ENCODE measurements at places on chromosomes 1 and 21.

DNA sequence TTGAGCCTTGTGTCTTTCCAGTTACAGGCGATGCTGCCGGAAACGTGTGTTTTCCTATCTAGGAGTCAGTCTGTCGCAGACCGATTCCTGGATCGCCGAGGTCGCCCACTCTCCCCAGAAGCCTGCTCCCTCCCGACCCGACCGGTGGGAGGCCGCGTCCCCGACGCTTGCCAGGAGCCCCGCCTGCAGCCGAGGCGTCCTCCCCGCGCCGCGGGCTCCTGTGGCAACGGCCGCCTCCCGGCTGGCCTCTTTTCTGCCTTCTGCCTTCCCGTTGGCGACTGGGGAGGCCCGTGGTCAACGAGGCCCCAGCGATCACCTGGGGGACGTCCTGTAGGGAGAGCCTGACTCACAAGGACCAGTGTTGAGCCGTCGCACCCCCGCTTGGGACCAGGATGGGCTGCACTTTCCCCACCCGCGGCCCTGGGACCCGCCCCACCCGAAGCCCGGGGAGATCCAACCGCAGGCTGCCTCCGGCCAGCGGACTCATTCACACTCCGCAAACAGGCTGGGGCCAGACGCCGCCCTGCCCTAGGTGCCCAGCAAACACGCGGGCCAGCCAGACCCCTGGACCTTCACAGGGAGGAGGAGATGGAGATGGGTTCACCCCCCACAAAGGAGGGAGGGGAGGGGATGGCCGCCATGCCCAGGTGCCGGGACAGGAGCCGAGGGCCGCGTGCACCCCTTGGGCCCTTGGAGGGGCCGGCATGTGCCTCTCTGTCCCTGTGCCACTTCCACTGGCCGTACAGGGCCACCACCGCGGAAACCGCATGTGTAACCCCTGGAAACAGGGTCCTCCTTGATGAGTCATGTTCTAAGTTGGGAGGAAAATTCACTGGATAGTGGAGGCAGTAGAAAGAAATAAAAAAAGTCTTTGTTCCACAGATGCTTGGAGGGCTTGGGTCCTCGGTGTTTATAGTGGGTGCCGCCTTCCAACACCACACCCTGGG lies 7.2 kb upstream of the COL6A1 start:
- DNase-seq = peak; percentile 60

DNA sequence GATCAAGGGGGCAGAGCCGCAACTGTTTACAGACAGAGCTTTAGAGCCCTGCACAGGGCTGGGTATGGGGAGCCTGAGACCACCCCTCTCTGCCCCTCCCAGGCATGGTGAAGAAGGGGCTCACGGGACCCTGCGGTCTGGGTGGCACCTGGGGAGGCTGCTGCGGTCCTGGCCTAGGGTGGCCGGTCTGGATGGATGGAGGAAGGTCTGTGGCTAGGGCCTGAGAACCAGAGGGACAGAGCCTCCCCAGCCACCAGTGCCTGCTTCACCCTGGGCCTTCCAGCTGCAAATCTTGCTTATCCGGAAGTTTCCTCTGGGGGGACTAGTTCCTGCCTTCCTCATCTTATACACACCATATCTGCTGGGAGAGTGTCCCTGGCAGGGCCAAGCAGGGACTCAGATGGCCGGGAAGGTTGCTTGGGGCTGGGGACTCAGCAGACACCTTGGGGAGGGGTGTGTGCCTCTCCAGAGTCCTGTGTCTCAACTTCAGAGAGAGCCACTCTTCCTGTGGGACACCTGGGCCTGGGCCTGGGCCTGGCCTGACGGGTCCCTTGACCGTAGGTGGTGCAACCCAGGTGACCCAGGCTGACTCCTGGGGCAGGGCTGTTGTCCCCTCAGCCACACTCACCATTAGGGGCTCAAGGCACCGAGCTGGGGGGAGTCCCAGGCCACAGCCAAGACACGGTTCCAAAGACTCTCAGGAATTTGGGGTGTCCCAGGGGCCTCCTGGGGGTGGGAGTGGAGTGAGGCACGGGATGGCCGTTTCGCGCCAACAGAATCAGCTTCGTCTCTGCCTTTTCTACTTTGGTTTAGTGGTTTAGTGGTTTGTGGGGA lies 52.0 kb upstream of the ACTRT2 start:
- DNase-seq = no peak

GRCh38 chr1:22132517-22133235 lies 10.2 kb downstream of the WNT4 start:
- DNase-seq = peak; percentile 59

DNA sequence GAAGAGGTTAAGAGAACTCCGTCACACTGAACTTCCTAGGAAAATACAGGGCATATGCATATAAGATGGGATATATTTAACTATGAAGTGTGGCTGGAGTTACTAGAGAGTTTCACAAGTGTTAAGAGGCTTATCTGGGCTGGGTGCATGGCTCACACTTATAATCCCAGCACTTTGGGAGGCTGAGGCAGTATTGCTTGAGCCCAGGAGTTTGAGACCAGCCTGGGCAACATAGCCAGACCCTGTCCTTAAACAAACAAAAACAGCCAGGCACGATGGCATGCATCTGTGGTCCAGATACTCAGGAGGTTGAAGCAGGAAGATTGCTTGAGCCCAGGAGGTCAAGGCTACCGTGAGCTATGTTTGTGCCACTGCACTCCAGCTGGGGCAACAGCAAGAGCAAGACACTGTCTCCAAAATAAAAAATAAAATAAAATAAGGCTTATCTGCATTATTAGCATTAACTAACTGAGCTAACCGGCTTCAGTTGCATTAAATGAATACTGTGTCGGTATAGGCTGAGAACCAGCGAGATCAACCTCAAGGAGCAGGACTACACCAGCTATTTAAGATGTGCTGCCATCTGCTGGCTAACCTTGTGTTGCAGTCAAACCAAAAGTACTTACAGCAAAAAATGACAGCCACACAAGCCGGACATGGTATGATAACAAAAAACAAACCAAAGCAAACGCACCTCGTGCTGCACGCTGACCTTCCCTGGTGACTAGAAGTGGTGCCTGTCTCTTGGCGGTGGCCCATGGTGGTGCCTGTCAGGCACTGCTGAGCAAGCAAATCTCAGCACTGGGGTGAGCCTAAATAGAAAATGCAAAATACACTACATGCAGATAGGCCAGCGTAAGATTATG lies 19.7 kb upstream of the RBBP5 start:
- DNase-seq = peak; percentile 85

GRCh38 chr1:168481586-168481985 lies 62.2 kb downstream of the XCL2 start:
- no peak for DNase-seq

- DNase-seq = no peak
Measured at GRCh38 chr1:64502931-64503330, 33.0 kb downstream of the CACHD1 start.

DNA sequence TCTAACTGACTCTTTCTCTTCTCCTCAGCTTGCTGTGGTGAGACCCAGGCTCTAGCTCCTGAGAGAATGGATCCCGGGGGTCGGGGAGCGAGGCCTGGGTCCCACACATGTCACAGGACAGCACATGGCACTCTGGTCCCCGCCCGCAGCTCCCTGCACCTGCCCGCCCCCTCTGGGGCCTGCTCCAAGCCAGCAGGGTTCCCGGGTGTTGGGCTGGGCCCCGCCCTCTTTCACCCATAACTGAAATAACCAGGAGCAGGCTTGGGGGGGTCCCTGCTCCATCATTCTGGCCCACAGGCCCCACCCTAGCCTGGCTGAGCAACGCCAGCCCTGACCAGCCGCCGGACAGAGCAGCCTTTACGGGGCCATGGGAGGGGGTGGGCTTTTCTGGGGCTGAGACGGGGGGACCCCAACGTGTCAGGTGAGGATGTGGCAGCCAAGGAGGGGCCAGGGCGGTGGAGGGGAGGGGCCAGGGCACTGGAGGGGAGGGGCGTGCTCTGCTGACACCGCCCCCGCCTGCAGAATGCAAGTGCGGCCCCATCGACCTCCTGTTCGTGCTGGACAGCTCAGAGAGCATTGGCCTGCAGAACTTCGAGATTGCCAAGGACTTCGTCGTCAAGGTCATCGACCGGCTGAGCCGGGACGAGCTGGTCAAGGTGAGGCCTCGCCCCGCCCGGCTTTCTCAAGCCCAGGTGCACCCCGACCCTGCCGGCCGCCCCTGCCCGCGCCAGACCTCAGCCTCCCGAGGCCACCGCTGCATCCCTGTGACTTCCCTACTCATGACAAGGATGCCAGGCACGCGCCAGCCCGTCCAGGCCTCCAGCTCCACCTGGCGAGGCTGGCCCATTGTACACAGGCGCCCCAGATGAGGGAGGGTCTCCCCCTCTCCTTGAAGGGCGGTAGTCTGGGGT lies 19.4 kb downstream of the COL6A1 start:
- no peak for DNase-seq

- DNase-seq = peak; percentile 54
Measured at GRCh38 chr1:171794085-171794484, 12.6 kb downstream of the METTL13 start.

DNA sequence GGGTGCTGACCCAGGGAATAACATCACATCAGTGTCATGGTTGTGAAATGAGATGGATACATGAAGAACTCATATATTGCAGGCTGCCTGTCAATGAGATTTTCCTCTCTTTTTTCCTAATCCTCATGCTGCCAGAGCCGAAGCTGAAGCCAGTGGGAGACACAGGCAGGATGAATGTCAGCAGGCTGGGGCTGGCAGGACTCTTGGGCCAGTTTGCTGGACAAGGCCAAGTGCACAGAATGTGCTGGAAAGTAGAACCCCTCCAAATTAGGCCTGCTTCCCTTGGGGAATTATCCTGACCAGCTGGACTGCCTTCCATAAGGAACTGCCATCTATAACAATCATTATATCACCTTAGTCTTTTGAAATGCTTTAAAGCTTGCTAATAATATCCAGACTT lies 31.4 kb downstream of the SLC44A3 start:
- DNase-seq = no peak

DNA sequence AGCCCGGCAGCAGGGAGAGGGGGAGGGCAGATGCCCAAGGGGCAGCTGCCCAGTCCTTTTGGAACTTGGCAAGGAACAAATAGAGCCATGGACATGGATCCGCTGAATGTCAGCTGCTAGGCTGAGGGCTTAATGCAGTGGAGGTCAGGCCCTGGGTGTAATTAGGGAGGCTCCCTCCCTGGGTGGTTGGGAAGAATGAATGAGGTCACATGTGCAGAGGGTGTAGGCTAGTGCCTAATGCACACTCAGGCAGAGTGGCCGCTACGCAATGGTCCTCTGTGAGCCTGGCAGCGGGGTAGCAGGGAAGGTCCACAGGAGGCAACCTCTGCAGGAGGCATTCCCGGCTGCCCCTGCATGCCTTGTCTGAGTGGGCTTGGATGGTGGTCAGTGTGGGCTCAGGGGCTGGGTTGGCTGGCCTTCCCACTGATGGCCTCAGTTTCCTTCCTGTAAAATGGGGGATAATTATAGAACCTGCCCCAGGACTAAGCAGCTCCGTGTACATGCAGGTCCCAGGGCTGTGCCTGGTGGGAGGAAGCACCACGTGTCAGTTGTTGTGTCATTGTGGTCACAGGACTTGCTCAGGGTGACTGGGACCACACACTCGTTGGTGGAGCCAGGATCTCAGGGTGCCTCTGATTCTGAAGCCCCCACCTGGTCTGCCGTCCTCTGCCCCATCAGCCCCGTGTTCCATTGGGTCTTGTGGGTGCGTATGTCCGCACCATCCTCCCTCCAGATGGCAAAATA lies 81.6 kb upstream of the ACTL8 start:
- no peak for DNase-seq

DNA sequence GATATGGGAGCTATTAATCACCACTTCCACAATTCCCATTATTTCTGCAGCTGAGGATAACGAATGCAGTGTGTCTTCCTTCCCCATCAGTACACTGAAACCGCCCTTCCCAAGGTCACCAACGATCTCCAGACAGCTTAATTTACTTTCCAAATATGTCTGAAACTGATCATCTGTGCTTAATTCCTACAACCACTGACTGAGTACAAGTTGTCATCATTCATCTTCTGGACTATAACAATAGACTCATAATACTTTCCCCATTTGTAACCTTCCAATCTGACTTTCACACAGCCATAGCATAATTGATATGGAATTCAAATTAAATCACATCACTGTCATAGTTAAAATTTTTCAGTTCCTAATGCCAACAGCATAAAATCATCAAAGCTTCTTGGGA lies 17.4 kb downstream of the DNM3 start:
- DNase-seq = no peak

DNA sequence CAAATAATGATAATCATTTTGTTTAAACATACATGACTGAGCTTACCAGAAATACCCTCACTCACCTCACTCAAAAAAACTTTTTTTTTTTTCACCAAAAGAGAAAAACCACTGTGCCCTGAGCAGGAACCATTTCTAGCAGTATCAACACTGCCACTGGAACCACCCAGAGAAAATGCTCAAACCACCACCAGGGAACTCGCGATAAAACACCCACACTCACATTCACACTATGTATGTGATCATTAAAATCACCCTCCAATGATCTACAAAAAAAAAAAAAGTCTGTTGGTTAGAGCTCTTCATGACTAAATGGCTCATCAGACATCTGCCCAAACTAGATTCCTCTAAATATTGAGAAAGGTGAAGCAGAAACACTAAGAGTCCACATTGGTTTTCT lies 11.5 kb downstream of the TIAM1 start:
- no peak for DNase-seq

DNA sequence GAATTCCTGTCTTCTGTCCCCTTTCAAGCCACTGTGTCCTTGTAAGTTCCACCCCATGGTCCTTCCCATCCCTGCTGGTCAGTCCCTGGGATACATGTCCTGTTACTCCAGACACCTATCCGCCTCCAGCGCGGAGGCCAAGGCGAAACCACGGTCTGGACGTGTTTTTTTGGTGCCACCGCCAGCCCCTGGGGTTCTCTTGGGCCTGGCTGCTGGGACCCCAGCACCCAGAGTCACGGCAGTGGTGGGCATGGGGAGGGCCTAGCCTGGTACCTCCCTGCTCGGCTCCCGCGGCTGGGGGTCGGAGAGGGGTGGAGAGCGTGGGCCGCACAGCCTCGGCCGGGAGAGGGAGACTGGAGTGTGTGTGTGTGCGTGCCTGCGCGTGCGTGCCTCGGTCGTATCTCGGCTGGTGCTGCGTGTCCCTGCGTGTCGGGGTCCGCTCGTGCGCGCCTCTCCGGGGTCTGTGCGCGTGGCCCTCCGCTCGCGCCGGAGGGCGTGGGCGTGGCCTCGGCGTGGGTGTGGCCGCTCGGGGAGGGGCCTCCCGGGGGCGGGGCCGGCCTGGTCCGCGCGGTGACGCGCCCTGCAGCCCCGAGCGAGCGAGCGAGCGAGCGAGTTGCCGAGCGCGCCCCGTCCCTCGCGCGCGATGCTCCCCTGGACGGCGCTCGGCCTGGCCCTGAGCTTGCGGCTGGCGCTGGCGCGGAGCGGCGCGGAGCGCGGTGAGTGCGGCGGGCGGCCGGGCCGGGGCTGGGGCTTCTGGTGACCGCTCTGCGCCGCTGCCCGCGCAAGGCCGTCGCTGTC lies at the start of gene VWA1:
VWA1 (plus strand) TSS at position 585 of the 798 bp plus-strand sequence; CDS start at position 644, 59 bp downstream.
- DNase-seq = peak; percentile 67

- no peak for DNase-seq
Measured at GRCh38 chr1:94265011-94265422, 27.6 kb upstream of the ARHGAP29 start.

GRCh38 chr1:13703558-13704490 lies 3.8 kb downstream of the PRDM2 start:
- no peak for DNase-seq

GRCh38 chr1:215473943-215474342 lies 93.2 kb upstream of the KCTD3 start:
- peak; percentile 47 for DNase-seq
